NCI-H1105 treated with DMSO at 0.1 percent for 48 hours (cell line): ENCODE measurements at places on chromosomes 1 and 21.

GRCh38 chr1:205812271-205812877 is 624 bp downstream of the SLC41A1 start:
- DNase-seq, result peak; percentile 22

- DNase-seq, result no peak
These were observed 53.3 kb upstream of the BOLA1 start for GRCh38 chr1:149846042-149846441.

DNA sequence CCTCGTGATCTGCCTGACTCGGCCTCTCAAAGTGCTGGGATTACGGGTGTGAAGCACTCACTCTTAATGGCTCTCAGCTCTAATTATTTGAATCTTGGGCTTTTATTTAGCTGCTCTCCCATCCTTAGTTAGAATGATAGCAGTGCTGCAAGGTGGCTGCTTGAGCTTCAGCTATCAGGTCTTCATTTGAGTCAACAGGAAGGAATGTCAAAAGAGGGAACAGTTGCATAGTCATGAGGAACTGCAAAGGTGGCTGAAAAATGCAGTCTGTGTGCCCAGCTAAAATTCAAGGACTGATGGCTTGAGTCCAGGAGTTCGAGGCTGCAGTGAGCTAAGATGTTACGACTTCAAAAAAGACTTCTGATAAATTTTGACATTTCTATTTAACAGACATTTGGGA is 55.6 kb downstream of the UCK2 start:
- DNase-seq, result no peak

DNA sequence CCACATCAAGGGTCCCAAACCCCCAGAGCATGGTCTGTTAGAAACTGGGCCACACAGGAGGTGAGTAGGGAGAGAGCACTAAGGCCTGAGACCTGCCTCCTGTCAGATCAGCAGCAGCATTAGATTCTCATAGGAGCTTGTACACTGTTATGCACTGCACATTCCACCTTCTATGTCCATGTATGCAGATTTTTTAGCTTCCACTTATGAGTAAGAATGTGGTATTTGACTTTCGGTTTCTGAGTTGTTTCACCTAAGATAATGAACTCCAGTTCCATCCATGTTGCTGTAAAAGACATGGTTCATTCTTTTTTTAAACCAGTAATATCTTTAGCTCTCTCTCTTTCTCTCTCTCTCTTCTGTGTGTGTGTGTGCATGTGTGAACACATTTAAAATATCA is 663 bp upstream of the GBP6 start:
- no peak for DNase-seq

- DNase-seq, result no peak
These were observed 77.7 kb upstream of the TMEM51 start for GRCh38 chr1:15075817-15076216.

- DNase-seq, result no peak
These were observed 40.9 kb upstream of the LRRN2 start for GRCh38 chr1:204726478-204726877.

GRCh38 chr1:95951371-95952102 is 717.5 kb downstream of the RWDD3 start:
- DNase-seq, result no peak

DNA sequence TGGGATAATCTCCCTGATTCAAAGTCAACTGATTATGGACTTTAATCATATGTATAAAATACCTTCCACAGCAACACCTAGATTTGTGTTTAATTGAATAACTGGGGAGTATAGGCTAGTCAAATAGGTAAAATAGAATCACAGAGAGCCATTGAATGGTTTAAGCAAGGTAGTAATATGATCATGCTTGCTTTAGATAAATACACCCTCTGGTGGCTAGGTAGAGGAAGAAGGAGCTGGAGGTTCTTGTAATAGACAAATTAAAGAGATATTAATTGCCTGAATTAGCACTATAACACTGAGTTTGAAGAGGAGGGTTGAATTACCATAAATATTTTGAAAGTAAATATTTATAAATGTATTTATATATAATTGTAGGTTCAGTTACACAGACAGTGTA is 40.3 kb downstream of the DIRAS3 start:
- DNase-seq, result peak; percentile 58

DNA sequence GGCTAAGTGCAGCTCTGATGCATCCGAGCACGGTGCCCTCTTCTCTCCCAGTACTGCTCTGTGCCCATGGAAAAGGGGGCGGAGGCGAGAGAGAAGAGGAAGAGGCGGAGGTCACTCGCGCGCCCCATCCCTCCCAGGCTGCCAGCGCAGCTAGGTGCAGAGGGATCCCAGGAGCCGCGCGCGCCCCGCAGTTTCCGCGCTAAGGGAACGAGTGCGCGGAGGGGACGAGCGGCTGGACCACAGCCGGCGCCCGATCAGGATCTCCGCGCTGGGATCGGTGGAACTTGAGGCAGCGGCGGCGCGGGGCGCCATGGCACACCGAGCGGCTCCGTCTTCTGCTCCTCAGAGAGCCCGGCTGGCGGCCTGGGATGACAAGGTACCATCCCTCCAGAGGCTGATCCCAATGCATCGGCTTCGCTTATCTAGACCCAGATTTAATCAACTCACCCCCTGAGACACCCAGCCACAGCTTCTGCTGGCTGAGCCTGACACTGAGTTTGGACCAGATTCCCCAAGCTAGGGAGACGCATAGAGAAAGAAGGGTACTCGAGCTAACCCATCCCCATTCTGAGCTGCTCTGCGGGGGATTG is at the start of gene PTGFR:
Gene PTGFR (plus strand): TSS at position 114 of the 590 bp plus-strand sequence. CDS start 1,770 bp downstream, outside the sequence.
- DNase-seq, result peak; percentile 66

DNA sequence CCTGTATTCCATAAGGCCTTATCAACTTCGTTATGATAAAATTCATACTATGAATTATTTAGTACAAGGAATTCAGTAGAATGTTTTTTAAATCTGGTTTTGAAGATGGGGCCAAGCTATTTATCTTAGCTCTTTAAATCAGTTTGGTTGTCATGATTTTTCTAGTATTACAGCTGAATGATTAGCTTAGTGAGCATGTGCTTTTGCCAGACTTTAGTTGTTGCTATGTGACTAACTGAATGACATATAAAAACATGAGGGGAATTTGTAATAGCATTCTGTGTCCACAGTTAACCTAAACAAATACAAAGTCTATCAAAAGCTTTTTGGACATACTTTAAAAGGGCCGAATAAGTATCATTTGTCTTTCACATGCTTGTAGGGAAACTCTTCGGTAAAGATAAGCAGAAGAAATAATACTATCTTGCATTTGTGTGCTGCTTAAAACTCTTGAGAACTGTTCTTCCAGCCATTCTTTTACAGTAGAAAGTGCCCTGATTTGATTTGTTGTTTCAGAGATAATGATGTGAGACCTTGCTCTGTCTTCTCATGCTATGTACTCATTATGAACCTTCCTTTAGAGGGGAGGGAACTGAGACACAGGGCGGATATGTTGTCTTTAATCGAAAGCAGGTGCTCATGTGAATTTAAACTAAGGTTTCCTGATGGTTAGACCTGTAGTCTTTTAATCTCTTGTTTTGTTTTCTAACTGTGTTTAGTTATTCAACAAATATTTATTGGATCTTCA is 18.8 kb downstream of the NEK7 start:
- DNase-seq, result no peak

- no peak for DNase-seq
These were observed 33.2 kb upstream of the EPHA8 start for GRCh38 chr1:22529901-22530621.

DNA sequence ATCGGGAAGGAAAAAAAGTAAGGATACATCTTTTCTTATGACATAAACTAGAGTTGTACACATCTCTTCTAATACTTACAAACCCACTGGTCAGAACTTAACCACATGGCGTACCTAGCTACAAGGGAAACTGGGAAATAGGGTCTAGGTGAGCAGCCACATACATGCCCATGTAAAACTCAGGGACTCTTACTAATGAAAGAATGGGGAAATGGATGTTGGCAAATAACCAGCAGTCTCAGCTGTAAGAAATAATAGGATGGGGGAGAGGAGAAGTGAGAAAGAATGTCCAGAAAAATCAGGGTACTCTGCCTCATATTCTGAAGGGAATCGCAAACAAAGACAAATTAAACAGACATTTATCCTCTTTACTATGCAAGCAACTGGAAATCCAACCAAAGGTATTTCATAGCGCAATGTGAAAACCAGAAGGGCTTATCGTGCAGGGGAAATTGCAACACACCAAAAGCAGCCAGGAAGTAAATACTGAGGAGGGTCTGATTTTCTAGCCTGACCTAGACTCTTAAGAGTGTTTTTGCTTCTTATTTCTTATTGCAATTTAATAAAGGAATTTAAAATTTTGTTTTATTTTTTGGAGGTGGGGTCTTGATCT is 17.5 kb downstream of the GTF2B start:
- no peak for DNase-seq

- DNase-seq, result no peak
These were observed 22.7 kb upstream of the CCSAP start for GRCh38 chr1:229365569-229365968.

- no peak for DNase-seq
These were observed 3.4 kb downstream of the ATP13A2 start for GRCh38 chr1:17008208-17008855.

DNA sequence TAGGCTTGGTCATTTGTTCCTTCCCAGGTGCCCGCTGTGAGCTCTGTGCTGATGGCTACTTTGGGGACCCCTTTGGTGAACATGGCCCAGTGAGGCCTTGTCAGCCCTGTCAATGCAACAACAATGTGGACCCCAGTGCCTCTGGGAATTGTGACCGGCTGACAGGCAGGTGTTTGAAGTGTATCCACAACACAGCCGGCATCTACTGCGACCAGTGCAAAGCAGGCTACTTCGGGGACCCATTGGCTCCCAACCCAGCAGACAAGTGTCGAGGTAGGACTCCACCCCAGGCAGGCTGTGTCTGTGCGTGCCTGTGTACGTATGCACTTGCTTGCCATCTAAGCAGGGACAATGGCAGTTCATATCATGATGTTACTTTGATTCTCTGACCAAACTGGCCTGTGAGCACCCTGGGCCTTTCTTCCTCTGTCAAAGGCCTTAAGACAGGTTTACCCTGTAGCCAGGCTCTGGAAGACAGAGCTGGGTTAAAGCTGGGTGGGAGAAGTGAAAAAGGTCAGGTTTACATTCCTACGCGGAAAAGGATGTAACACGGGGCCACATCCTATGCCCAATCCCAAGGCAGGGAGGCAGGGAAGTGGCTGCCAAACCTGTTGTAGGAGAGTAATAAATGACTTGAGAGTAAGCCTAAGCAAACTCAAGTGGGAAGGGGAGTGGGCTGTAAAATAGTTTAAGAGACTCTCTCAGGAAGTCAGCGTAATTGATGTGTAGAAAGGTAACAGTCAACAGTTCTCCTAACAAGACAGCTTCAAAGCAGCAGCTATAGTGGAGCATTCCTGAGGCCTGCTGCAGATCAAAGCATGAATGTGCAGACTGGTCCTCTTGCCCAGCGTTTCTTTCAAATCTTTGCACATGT is 42.5 kb downstream of the LAMC2 start:
- DNase-seq, result no peak

DNA sequence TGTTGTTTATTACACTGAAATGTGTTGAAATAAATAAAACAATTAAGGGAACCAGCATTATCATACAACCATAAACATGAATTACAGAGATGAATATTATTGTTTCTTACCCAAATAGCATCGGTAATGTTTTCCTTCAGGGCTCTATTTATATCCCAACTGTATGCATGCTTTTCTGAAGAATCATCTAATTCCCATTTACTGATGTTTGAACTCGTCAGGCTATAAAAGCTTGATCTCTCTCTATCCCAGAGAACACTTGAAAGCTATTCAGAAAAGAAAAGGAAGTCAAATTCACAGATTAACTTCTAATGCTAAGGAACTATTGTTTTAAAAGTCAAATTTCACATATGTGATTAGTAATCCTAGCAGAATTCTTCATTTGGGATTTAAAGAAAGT is 12.4 kb downstream of the NUP133 start:
- DNase-seq, result no peak

DNA sequence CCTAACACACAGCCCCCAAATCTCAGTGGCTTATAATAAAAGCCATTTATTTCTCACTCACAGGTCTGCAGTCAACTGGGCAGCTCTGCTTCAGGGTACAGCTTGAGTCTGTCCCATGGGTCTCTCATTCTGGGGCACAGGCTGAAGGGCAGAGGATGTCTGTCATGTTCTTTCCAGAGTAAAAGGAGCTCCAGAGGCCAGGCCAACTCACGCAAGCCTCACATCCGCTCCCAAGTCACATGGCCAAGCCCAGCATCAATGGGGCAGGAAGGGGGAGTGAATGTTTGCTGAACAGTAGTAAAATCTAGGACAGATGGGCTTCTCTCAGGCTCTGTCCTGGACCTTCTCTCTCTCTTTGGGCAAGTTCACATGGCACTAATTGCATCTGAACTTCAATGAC is 7.1 kb upstream of the SSBP3 start:
- DNase-seq, result no peak

GRCh38 chr1:228207851-228208821 is at the start of gene OBSCN:
TSS of gene OBSCN (plus strand) at chr1:228208044. CDS start at chr1:228211784, 3,740 bp downstream.
- no peak for DNase-seq

GRCh38 chr1:206809504-206810084 is 37.3 kb upstream of the IL10 start:
- DNase-seq, result peak; percentile 40

DNA sequence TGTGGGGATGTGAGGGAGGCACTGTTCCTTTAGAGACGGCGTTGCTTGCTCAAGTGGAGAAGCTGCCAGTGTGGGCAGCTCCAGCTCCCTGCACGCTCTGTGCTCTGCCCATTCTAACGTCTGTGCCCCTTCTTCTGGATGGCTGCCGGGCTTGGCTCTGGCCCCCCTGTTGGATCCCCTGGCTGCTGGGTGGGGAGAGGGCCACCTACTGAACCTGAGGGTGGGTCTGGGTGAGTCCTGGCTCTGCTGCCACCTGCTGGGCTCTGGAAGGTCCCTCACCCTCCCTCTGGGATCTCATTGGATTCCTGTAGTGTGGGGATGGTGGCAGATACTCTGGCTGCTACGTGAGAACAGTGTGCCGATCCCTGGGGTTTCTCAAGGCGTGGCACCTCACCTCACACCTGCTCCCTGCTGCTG is 5.0 kb downstream of the PFKL start:
- peak; percentile 19 for DNase-seq

GRCh38 chr1:96568639-96569038 is 152.9 kb upstream of the PTBP2 start:
- no peak for DNase-seq
